Glomerular endothelial cell (primary cell): ENCODE measurements at places on chromosomes 1 and 21. TPM values are rescaled to one million over a fixed set of nuclear protein-coding genes. Genes with fewer than 3 reads are reported as not detected.

The LPAR3 gene
- total RNA-seq = 0.06 TPM in 1 of 2 replicates, not detected in the other

- no peak for DNase-seq
Measured at GRCh38 chr1:115299266-115299665, 38.8 kb downstream of the NGF start.

GRCh38 chr21:43658769-43659135 lies 536 bp downstream of the HSF2BP start:
- DNase-seq = no peak

- DNase-seq = no peak
Measured at GRCh38 chr1:246383239-246383589, 123.9 kb downstream of the SMYD3 start.

The CFAP74 gene
- not detected in 2 replicates for total RNA-seq

The PIK3R3 gene
- 10.9 and 11.7 TPM in 2 replicates for total RNA-seq

The SLC6A17 gene
- 0.12 and 1.9 TPM in 2 replicates for total RNA-seq

DNA sequence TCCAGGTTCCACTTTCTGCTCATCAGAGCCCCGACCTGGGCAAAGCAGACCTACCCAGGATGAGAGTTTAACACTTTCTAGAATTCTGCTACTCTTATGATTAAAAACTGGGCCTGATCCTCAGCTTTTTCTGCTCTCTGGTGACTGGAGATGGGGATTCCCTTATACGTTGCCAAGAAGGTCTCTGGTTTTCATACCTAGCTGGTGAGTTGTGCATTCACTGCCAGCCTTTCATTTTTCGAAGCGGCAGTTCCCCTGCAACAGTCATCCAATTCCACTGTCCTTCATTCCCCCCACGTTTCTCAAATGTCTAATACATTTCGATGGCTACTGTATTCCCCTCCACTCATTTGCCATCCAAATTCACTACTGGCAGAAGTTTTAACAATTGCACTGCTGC lies 135.3 kb downstream of the ADSS2 start:
- no peak for DNase-seq

The PHC2 gene
- 144 and 162 TPM in 2 replicates for total RNA-seq

- DNase-seq = no peak
Measured at GRCh38 chr1:16250524-16251251, 13.7 kb upstream of the CPLANE2 start.

DNA sequence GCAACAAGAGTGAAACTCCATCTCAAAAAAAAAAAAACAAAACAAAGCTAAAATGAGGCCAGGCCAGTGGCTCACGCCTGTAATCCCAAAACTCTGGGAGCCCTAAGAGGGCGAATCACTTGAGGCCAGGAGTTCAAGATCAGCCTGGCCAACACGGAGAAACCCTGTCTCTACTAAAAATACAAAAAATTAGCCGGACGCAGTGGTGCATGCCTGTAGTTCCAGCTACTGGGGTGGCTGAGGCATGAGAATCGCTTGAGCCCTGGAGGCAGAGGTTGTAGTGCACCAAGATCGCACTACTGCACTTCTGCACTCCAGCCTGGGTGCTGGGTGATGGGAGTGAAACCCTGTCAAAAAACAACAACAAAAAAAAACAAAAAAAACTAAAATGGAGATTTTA lies 191.2 kb upstream of the SGIP1 start:
- no peak for DNase-seq

GRCh38 chr21:29540289-29540688 lies 241.6 kb downstream of the BACH1 start:
- DNase-seq = no peak

- DNase-seq = no peak
Measured at GRCh38 chr1:1989102-1989542, 14.5 kb downstream of the CFAP74 start.

The DEPDC1 gene
- total RNA-seq = 2.1 and 6.0 TPM in 2 replicates

DNA sequence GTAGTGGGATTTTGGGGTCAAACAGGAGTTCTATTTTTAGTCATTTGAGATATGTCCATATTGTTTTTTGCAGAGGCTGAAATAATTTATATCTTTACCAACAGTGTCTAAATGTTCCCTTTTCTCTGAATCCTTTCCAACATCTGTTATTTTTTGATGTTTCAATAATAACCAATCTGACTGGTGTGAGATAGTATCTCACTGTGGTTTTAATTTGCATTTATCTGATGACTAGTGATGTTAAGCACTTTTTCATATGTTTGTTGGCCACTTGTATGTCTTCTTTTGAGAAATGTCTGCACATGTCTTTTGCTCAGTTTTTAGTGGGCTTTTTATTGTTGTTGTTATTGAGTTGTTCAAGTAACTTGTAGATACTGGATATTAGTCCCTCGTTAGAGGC lies 1325.0 kb downstream of the BRINP3 start:
- no peak for DNase-seq

The FCRL2 gene
- not detected in 2 replicates for total RNA-seq

DNA sequence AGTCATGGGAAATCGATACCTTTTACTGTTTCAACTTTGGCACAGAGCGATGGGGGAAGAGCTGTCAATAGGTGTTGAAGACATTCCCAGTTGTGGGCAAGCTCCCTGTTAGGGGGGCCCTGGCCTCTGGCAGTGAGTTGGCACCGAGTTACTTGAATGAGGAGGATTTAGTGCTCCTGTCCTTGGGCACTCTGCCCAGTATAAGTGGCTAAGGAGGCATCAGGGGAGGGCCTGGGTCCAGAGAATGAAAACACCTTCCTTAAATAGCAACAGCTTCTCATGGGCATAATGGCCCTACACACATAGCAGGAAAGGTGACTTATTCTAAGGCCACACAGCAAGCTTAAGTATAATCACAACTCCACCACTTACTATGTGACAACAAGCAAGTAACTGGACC lies 664.4 kb downstream of the PTPRU start:
- DNase-seq = no peak

The F11R gene
- total RNA-seq = 133 and 134 TPM in 2 replicates

- DNase-seq = no peak
Measured at GRCh38 chr1:107870696-107871095, 94.3 kb downstream of the VAV3 start.

DNA sequence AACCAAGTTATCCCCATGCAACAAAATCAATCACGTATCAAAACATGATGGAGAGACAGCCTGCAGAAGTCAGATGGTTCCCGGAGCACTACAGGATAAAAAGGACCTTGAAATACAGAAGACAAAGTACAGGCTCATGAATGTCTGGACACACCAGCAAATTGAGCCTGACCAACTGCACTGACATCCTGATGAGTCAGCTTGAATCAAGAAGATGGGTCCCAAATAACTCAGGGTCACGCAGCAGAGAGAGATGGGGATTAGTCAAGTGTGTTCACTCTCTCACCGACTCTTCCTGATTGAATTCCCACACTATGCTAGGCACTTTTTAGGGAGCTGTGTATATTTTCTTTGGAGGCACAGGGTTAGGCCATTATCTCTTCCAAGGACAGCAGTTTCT lies 71.1 kb upstream of the DIRAS3 start:
- no peak for DNase-seq

GRCh38 chr1:5491207-5491904 lies 500.9 kb downstream of the NPHP4 start:
- DNase-seq = no peak

The C1orf185 gene
- not detected in 2 replicates for total RNA-seq

The FOXO6 gene
- not detected in 2 replicates for total RNA-seq

The CSF3R gene
- total RNA-seq = not detected in 2 replicates

DNA sequence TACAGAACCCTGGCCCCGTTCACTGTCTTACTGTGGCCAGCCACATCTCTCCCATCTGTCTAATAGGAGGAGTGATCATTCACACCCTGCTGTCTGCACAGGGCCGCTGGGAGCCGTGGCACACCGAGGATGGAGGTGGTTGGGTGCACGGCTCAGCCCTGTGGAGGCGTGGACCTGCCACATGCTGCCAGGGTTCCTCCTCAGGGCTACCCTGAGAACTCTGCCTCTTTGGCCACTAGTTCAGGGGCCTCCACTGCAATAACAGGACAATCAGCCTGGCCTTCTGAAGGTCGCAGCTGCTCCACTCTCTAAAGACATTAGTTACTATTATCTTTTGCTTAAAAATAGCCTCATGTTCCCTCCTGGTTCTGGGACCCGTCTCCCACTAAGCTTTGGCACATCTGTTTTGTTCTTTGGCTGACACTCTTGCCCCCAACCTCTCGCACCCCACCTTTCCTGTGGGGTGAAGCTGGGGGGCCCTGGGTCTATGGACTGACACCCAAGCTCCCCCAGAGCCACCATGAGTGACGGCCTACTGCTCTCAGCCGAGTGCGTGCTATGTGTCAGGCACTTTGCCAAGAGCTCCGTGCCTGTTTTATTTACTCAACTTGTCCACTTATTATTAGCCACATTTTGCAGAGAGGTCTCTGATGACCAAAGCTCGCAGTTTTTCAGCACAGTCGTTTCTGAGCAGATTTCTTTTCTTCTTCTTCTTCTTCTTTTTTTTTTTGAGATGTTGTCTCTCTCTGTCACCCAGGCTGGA lies 66.3 kb downstream of the ARHGEF10L start:
- DNase-seq = no peak

- DNase-seq = no peak
Measured at GRCh38 chr1:70093250-70093975, 112.0 kb downstream of the LRRC40 start.

The FABP3 gene
- total RNA-seq = 9.3 TPM in 1 of 2 replicates, not detected in the other
